ENCODE measurements at places on chromosomes 13 and 19.
A peak's percentile ranks its signal among the peaks of the same experiment; 100 is the strongest.

GRCh38 chr19:5395556-5395955 lies 54.9 kb upstream of the PTPRS start:
- no peak for DNase-seq

GRCh38 chr13:50884265-50884664 lies 25.3 kb upstream of the RNASEH2B start:
- no peak for DNase-seq

DNA sequence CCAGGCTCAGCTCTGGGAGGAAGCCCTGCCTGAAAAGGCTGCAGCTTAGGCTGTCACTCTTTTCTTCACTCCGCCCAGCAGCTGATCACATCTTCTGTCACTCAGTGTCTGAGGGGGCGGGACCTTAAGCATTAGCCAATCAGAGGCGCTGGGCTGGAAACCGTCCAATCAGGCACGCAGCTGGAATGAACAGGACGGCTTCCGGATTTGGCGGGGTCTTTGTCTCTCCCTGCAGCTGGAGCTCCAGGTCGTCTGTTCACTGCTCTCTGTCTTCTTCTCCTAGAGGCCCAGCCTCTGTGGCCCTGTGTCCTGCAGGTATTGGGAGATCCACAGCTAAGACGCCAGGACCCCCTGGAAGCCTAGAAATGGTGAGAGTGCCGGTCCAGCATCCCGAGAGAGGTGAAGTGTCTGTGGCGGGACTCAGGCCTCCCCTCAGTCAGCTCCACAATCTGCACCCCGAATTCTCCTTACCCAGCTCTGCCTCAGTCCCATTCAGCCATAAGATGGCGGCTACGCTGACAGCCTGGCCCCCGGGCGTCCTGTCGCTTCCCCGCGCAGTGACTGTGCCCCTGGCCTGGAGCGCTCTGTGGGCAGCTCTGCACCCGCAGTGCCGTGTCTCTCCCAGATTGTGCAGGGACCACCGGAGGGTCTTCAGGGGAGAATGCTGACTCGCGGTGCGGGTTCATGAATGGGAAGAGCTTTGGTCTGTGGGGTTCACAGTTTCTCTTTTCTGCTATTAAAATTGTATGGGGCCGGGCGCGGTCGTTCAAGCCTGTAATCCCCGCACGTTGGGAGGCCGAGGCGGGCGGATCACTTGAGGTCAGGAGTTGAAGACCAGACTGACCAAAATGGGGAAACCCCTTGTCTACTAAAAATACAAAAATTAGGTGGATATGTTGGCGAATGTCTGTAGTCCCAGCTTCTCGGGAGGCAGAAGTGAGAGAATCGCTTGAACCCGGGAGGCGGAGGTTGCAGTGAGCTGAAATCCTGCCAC lies at the start of gene ZNF66:
Gene ZNF66 (plus strand): TSS at position 222 of the 994 bp plus-strand sequence. CDS start 144 bp downstream, at position 366.
- DNase-seq: peak; percentile 98

DNA sequence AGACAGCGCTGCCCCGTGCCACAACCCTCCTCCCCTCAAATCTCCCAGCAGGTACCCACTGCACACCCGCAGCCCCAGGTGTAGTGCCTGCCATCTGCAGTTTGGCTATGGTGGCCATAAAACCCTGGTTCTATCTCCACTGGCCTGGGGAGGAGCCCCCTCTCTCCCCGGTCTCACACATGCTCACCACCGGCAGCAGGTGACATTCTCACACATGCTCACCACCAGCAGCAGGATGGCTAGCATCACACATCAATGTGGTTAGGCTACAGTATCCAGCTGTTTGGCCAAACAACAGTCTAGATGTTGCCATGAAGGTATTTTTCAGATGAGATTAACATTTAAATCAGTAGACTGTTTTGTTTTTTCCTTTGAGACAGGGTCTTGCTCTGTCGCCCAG lies 31.1 kb downstream of the ELL start:
- no peak for DNase-seq

GRCh38 chr13:61247149-61247936 lies 168.3 kb downstream of the PCDH20 start:
- DNase-seq: no peak

DNA sequence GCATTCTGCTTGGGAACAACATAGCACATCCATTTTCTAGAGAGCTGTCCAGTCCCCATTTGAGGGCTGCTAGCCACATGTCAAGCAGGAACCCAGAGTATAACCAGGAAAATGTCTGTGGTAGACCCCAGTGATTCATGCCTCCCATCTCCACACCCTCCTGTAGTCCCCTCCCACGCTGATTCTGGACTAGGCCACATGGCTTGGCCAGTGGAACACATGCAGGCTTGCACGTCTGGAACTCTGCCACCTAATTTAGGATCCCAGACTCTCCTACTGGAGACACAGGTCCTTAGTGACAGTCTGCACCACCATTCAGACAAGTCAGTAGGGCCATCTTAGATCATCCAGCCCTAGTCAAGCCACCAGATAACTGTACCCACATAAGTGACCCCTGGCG lies 149.8 kb downstream of the ZIC5 start:
- DNase-seq: no peak

DNA sequence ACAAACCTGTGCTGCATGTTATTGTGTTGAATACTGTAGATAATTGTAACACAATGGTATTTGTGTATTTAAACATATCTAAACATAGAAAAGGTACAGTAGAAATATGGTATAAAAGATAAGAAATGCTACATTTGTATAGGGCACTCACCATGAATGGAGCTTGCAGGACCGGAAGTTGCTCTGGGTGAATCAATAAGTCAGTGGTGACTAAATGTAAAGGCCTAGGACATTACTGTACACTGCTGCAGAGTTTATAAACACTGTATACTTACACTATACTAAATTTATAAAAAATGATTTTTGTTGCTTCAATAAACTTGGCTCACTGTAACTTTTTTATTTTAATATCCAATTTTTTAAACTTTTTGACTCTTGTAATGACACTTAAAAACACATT lies 34.4 kb downstream of the LMO7 start:
- DNase-seq: no peak

- peak; percentile 95 for DNase-seq
Measured at GRCh38 chr19:1383312-1384084, at the start of gene NDUFS7. NDUFS7 (plus strand) TSS chr19:1383907; CDS start chr19:1383927, 20 bp downstream.

GRCh38 chr19:50889638-50890037 lies 16.4 kb downstream of the KLK2 start:
- DNase-seq: no peak

- DNase-seq: peak; percentile 29
Measured at GRCh38 chr13:101115762-101116171, 300.5 kb downstream of the NALCN start.

DNA sequence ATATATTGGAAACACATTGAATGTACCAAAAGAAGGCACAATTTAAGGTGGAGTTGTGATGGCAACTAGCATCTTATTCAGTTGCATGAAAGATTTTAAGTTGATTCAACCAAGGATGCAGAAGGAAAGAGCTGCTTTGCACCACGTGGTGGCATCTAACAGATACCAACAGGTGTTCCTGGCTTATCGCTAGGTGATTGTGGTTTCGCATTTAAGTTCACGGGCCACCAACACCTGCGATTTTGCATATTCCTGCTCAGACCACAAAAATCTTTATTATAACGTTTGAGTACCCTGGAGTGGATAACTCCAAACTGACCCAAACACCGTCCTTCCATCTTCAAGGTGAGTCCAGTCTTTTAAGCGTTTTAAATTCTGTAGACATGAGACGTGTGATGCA lies 45.3 kb downstream of the RGCC start:
- no peak for DNase-seq

DNA sequence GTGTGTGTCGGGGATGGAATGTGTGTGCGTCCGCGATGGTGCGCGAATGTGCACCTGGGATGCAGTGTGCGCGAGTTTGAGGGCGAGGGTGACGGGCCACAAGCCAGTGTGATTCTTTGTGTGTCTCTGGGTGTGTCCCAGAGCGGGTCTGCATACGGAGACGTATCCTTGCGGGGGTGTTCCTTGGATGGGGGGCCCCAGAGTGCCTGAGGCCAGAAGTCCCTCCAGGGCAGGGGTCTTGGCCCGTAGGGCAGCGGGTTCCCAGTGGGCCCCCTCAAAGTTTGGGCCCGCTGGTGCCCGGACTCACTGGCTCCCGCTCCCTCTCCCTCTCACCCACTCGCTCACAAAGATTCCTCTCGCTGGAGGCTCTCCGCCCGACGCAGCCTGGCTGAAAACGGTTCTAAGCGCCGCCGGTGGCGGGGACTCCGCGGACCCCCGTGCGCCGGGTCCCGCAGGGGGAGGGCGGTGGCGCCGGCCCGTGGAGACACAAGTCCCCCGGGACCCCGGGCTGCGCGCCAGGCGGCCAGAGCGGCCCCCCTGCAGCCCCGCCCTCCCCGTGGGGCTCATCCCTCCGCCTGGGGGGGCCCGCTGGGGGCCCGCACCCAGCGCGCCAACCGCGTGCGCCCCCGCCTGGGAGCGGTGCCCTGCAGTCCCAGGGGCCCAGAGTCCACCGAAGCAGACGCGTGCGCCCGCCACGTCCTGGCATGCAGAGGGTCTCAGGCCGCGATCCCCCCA lies 886 bp downstream of the CRLF1 start:
- no peak for DNase-seq

- DNase-seq: no peak
Measured at GRCh38 chr13:76865996-76866503, 20.2 kb downstream of the KCTD12 start.

- DNase-seq: no peak
Measured at GRCh38 chr13:111115965-111116521, 933 bp downstream of the ARHGEF7 start.

GRCh38 chr19:32164384-32164992 lies 180.9 kb upstream of the ZNF507 start:
- no peak for DNase-seq

GRCh38 chr19:9797871-9798270 lies 21.0 kb downstream of the FBXL12 start:
- no peak for DNase-seq

DNA sequence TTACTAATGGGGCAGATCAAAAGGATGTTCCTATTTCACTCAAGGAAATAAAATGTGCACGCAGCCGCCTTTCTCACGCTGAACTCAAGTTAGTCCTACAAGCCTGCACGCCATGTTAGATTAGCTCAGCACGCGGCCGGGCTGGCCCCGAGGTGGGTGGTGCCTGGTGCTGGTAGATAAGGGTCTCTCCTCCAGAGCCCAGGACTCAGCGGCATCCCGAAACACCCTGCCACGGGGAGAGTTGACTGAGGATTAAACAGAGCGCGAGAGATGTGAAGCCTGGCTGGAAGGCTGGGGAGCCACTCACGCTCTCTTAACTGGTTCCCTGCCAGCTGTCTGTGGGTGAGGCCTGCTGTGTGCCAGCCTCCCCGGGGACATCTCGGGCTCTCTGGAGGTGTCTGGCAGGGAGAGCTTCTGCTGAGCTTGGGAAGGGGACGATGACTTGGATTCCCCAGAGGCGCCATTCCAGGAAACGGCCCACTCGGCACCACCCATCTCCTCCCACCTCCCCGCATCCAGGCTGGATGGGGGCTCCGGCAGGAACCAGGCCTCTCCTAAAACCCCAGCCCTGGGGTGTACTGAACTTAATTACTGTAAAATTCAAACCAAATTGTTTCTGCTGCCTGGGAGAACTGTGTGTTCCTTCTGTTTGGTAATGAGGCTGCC lies 122.2 kb downstream of the KDM4B start:
- DNase-seq: no peak

- DNase-seq: no peak
Measured at GRCh38 chr13:54758795-54759194, 1730.2 kb downstream of the OLFM4 start.

- DNase-seq: no peak
Measured at GRCh38 chr19:45637890-45638667, 1.1 kb downstream of the EML2 start.

DNA sequence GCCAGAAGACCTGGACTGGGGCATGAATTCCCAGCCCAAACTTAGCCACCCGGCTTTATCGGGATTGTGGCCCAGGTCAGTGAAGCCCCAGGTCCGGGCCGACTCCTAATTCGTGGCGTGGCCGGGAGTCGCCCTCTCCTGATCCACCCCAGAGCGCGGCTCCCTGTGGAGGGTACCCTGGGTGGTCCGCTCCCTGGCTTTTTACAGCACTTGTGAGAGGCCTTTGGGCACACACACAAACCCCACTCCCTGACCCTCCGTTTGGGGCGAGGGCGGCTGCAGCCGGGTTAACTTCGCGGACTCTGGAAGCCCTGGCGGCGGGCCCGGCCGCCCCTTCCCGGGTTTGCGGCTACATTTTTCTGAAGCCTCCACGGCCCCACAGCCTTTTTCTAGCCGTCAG lies 56.4 kb downstream of the ZNF568 start:
- no peak for DNase-seq
